ENCODE measurements at places on chromosomes 12 and 14.
A peak's percentile ranks its signal among the peaks of the same experiment; 100 is the strongest.

GRCh38 chr12:125564753-125565152 lies 499.5 kb downstream of the AACS start:
- no peak for DNase-seq

GRCh38 chr12:126384026-126384564 lies 1318.9 kb downstream of the AACS start:
- DNase-seq, result no peak

DNA sequence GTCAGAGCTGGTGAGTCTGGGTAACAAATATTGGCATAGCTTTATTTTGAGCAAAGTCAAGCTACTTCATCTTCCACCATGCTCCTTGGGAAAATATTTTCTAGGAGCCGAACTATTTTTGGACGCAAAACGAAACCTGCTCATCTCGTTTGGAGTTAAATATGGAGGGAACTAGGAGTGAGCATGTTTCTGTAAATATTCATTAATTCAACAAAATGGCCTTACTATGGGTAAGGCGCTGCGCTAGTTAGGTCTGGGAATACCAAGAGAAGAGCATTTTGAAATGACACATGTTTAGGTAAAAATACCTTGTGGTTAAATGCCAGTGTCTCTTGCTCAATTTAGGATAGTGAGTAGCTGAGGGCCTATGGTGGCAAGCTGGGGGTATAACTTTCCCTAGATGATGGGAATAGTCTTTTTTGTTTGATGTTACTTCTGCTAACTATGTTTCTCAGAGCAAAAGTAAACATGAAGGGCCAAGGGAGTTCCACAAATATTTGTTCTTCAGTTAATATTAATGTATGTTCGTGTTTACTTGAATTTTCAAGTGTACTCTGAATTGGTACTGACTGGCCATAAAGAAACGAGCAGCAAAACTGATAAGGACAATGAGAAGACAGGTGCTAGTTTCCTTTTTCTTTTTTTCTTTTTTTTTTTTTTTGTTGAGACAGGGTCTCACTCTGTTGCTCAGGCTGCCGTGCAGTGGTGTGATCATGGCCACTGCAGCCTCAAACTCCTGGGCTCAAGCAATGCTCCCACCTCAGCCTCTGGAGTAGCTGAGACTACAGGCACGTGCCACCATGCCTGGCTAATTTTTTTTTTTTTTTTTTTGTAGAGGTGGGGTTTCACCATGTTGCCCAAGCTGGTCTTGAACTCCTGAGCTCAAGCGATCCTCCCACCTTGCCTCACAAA lies 77.7 kb downstream of the MAP1LC3B2 start:
- no peak for DNase-seq

GRCh38 chr12:117444781-117445180 lies 83.4 kb upstream of the NOS1 start:
- no peak for DNase-seq

DNA sequence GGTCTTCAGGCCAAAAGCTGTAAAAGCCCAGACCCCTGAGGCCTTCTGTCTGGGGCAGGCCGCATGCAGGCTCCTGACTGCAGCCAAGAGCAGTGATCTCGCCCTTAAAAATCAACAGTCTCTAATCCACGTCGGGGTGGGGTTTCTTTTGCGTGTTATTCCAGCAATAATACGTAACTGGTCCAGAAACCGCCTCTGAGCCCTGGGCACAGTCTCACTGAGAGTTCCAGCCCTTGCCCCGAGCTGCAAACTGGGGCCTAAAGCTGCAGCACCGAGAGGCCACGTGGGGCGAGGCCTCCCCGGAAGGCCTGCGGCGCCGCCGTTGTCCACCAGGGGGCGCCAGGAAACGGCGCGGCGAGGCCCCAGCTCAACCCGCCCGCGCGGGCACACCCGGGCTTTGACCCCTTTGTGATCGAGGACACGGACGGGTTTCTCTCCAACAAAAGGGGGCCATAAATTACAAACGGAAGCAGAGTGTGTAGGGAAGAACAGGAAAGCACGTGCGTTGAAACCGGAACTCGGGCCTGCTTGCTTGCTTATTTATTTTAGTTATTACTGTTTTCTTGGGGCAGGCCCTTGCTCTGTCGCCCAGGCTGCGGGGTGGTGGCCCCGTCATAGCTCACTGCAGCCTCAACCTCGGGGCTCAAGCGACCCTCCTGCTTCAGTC lies 87.2 kb downstream of the NINJ2 start:
- peak; percentile 84 for DNase-seq

DNA sequence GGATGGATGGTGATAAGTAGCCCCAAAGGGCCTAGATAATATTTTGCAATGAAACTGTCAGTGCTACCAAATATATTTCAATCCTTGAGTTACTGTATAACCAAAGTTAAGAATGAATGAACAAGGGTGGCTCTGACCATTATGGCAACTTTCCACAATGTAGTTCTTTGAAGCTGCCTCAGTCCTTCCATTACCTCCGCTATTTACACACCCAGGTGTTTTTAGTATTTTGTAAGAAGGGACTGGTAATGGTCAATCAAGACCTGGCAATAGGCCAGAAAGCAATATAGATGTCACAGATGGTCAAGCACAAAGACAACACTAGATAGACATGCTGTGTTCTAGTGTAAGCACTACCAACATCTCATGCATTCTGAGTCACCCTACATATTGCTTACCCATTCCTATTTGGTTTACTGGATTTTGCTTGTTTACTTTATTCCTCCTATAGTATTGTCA lies 16.3 kb downstream of the DUSP16 start:
- no peak for DNase-seq

GRCh38 chr14:75440733-75441477 lies 13.1 kb downstream of the JDP2 start:
- no peak for DNase-seq

DNA sequence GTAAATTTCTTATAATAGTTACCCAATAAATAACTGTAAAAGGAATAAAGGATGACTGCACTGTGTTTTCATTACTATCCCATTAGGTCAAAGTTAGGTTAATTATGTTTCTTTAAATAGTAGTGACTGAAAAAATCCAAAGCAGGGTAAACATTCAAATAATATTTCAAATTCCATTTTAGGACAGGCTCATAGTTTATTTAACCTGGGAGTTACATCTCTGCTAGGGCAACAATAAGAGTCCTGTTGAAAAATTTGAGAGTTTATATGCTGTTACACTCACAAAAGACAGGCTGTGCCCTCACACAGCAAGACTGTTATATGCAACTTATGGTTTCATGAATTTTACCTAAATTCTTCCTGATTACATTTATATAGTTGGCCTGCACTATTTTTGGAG lies 8.0 kb downstream of the ERP27 start:
- DNase-seq, result no peak

- DNase-seq, result no peak
These were observed 337 bp downstream of the KRT74 start for GRCh38 chr12:52573306-52573705.

GRCh38 chr12:20097626-20098025 lies 270.7 kb upstream of the PDE3A start:
- DNase-seq, result no peak

DNA sequence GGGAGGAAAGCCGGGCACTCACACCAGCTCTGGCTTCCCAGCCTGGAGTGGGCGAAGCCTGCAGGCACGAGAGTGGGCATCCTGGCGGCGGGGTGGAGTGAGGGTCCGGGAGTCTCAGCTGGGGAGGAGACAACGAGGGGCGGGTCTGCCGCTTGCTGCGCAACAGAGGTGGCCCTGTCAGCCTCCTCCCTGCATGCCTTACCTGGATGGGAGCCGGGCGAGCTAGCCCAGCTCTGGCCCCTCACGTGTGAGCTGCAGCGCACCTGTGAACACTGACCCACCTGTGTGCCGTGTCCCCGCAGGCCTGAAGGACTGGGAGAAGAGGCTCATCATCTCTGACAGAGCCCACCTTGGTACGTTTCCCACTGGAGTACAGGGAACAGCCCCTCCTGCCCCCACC lies 13.9 kb upstream of the SIVA1 start:
- no peak for DNase-seq

DNA sequence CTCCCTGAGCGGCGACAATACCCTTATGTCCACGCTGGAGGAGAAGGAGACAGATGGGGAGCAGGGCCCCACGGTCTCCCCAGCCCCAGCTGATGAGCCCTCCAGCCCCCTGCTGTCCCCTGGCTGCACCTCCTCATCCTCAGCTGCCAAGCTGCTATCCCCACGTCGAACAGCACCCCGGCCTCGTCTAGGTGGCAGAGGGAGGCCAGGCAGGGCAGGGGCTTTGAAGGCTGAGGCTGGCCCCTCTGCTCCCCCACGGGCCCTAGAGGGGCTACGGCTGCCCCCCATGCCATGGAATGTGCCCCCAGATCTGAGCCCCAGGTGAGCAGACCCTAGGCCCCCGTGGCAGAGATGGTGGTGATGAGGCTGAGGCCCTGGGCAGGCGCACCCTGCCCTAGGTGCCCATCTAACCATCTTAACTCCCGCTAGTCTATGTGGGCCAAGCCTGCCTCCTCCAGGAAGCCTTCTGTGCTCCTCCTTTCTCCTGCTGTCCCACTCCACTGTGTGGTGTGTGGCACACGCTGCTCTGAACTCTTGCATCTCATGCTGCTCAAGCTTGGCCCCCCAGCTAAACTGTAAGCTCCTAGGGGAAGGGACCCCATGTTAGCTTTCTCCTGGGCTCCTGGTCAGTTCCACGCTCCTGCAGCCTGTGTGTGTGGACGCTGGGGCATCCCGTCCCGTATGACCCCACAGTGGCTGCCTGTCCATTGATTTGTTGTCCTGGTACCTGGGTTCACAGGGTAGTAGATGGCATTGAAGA lies 12.1 kb downstream of the MCRS1 start:
- DNase-seq, result no peak

DNA sequence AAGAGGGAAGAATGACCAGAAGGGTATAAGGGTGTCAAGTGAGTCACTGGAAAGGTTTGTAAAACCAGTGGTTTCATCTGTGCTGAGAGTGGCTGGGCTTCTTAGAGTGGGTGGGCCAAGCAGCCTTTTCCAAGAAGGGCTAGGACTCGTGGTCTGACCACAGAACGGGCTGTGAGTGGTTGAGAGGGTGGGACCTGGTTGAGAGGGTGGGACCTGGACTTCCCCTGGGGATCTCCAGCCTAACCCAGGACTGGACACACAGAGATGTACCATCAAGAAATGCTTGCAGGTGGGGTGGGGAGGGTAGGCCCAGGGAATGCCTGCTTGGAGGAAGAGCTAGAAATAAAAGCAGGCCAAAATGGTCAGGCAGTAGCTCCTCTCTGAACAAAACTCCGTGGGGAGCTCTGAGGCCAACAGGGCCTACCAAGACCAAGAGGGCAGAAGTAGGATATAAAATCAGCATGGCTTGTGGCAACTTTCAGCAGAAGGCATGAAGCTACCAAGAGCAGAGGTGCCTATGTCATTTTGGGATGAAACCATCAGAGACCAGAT lies 140.5 kb downstream of the FOXN3 start:
- peak; percentile 85 for DNase-seq

- DNase-seq, result no peak
These were observed 75.9 kb upstream of the FBRSL1 start for GRCh38 chr12:132413931-132414588.

DNA sequence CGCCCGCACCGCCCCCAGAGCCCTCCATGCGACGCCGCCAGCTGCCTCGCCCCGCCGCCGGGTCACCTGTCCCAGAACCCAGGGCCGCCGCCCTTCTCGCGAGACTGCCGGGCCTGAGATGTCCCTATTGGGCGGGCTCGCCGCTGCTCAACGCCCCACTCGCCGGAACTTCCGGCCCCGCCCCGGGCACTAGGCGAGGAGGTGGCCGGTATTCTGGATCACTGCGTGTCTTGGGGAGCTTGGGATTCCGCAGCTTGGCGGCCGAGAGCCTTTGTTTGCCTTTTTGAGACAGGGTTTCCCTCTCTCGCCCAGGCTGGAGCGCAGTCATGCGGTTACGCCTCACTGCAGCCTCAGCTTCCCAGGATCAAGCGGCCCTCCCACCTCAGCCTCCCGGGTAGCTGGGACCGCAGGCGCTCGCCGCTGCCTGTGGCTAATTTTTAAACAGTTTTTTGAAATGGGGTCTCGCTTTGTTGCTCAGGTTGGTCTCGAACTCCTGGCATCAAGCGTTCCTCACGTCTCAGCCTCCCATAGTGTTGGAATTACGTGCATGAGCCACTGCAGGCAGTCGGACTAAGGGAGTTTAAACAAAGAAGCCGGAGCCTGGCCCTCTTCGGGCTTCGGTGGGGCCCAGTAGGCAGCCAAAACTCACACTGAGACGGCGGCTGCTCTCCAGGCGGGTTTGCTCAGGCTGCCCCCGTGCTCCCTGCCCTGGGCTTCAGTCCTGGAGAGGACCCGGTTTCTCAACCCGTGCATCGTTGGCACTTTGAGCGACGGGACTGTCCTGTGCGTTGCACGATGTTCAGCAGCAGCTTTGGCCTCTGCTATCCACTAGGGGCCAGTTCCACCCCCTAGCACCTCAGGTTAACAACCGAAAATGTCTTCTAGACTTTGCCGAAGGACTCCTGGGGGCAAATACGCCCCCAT lies at the start of gene SLC15A4:
SLC15A4 (minus strand) TSS at position 43 of the 924 bp plus-strand sequence; CDS start at position 28, 15 bp downstream.
- peak; percentile 95 for DNase-seq

GRCh38 chr14:85482552-85482951 lies 47.4 kb upstream of the FLRT2 start:
- no peak for DNase-seq

- no peak for DNase-seq
These were observed 399.6 kb downstream of the KCNH5 start for GRCh38 chr14:62645649-62646048.

DNA sequence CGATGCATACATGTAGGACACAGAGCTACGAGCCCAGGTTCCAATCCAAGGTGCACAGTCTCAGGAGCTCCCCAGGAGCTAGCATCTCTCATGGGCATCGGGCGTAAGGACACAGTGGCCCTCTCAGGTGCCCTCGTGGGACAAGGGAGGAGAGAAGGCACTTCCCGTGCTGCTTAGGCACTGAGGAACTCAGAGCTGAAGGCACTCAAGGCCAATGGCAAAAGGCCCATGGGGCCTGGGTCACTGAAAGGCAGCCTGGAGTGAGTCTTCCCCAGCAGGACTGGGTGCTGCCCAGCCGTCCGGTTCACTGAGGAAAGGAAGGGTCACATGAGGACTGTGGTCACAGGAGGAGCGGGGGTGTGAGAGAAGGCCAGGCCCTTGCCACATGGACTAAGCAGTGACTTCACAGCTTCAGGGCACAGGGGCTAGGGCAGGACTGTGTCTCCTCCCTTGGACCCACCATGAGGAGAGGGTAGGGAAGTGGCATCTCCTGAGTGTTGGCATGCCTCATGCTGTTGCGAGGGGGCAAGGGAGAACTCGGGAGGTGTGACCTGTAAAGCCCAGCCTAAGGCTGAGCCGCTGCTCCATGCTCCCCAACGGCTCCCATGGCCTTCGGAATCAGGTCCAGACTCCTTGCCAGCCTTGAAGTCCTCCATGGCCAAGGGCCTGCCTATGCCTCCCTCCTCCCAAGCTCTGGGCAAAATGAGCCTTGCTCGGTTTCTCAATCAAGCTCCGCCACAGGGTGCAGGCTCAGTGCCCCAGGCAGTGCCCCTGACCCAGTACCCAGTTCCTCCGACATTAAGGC lies 51.8 kb downstream of the CHGA start:
- no peak for DNase-seq

GRCh38 chr12:168763-169525 lies 45.0 kb downstream of the SLC6A12 start:
- DNase-seq, result no peak

GRCh38 chr14:37695866-37696265 lies 100.4 kb downstream of the TTC6 start:
- no peak for DNase-seq

DNA sequence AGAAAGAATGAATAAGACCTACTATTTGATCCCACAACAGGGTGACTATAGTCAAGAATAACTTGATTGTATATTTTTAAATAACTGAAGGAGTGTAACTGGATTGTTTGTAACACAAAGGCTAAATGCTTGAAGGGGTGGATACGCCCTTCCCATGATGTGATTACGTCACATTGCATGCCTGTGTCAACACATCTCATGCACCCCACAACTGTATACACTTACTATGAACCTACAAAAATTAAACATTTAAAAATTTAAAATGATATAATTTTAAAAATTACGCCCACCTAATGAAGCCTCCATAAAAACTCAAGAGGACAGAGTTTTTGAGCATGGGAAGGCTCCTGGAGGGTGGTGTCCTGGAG lies 94.5 kb downstream of the SCARB1 start:
- DNase-seq, result no peak
